ENCODE measurements at places on chromosomes 7 and 10.

- DNase-seq: no peak
Measured at GRCh38 chr7:140961117-140961516, 36.4 kb upstream of the BRAF start.

- DNase-seq: no peak
Measured at GRCh38 chr7:141844256-141844655, 3.0 kb upstream of the PRSS37 start.

DNA sequence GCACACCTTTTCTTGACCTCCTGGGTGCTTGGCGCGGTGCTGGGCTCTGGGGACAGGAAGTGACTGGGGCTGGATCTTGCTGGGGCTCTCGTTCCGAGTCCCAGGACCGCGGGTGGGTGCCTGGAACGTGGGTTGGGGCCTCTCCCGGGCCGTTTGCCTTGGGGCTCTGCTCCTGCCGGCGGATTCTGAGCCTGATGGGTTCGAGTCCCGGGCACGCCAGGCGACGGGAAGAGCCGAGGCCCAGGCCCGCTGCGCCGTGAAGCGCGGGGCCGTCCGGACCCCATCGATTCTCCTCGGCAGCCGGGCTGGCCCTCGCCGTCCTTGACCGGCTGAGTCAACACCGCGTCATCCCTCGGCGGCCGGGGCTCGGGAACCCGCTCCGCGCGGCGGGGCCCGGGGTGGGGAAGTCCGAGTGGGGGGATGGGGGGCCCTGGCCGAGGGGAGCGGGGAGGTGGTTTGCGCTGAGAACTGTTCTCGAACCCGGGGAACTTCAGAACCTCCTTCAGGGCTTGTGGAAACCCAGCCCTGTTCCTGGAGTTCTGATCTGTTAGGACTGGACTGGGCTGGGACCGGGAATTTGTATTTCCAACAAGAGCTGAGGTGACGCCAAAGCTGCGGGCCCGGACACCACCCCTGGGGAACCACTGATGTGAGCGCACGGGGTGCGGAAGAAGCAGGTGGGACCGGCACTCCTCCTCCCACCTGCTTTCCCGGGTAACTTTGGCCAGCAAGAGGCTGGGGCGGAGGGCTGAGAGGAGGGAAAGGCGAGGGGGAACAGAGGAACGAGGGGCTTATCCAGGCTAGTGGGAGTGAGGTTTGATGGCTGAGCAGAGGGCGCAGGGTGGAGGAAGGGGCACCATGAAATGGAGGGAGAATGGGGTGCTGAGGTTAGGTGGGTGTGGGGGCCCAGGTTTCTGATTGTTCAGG is 6.2 kb downstream of the HHEX start:
- DNase-seq: no peak

- no peak for DNase-seq
Measured at GRCh38 chr10:20181434-20181833, 365.2 kb downstream of the PLXDC2 start.
